Posterior vena cava (tissue), 2 donors: ENCODE measurements at places on chromosomes 1 and 21. TPM values are rescaled to one million over a fixed set of nuclear protein-coding genes. Genes with fewer than 3 reads are reported as not detected.

DNA sequence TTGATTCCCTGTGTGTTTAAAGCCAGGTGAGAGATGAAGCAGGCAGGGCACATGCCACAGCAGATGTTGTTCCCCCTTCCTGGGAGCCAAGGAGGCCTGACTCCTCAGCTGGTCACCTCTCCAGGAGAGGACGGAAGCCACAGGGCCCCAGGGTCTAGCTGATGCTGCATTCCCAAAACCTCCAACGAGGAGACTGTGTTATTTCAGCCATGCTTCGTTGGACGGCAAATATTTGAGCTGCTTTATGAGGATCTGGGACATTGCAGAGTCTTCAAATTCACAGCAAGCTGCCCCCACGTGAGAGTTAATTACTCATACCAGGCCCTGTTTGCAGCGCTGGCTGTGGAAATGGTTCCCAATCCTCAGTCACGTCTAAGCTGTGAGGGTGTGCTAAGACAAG is 85.3 kb downstream of the CDC7 start:
- no peak for DNase-seq

Gene RHD
- total RNA-seq = not detected

GRCh38 chr21:42164064-42164789 is 54.7 kb upstream of the ABCG1 start:
- DNase-seq = no peak

Gene PAPPA2
- total RNA-seq = 0.97 TPM

- peak; percentile 74 for DNase-seq
These were observed 3.7 kb downstream of the MMEL1 start for GRCh38 chr1:2628933-2629626.

Gene KCNJ10
- 0.19 TPM for total RNA-seq

- DNase-seq = no peak
These were observed 107.9 kb downstream of the LMO4 start for GRCh38 chr1:87436534-87436933.

- DNase-seq = peak; percentile 90
These were observed at the start of gene BMP8B for GRCh38 chr1:39788758-39789570. Gene BMP8B (minus strand): TSS chr1:39788865. CDS start chr1:39788485, 380 bp downstream.

DNA sequence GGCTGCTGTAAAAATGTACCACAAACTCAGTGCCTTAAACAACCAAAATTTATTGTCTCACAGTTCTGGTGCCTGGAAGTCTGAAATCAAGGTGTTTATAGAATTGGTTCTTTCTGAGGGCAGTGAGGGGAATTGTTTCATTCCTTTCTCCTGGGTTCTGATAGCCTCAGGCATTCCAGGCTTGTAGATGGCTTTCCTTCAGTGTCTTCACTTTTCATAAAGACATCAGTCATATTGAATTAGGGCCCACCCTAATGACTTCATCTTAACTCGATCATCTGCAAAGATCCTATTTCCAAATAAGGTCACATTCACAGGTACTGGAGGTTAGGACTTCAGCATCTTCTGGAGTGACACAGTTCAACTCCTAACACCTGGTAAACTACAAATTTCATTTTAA is 15.0 kb downstream of the CDKN2C start:
- no peak for DNase-seq

- DNase-seq = no peak
These were observed 744 bp downstream of the MIER1 start for GRCh38 chr1:66925558-66925910.

Gene PARS2
- total RNA-seq = 2.3 TPM

Gene WNT3A
- total RNA-seq = not detected

Gene OR2L13
- not detected for total RNA-seq

Gene PTPN14
- total RNA-seq = 36.9 TPM

DNA sequence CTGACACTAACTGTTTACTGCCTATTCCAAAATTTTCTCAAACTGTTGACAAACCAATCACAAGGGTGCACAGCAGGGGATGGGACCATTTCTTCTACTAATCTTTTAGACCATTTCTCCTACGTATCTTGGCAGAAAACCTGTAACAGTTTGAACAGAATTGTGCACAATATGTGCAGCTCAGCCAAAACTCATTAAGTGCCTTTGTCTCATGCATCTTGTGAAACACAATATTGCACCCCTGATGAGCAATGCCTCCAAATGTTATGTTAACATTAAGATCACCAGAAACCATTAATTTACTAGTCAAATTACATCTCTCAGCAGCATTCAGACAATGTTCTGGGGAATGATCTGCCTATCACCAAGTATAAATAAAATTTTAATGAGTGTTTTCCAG is 247.5 kb downstream of the NRIP1 start:
- DNase-seq = no peak

Gene PROX1
- total RNA-seq = 13.7 TPM

Gene OR2AK2
- total RNA-seq = not detected

DNA sequence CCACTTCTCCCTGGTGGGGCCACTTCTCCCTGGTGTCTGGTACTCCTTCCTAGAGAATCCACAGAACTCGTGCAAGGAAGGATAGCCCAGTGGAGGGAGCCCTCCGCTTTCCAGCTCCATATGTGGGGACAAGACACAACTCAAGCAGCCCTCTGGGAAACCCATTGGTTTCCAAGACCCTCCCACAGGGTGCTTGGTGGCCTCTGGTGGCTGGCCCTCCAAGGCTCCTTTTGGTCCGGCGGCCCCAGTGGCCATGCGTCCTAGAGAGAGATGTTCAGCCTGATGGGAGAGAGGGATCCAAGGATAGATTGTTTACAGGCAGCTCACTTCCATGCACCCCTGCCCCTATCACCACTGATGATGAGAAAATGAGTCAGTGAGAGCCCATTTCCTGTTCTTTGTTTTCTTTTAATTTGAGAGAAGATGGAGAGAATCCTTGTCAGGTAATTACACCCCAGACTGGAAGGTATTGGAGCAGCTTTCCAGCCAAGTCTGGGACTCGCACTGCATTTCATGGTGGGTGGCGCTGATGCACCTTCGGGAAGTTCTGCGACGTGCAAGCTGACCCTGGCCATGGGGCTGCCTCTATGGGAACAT is 486.2 kb upstream of the VAMP3 start:
- DNase-seq = no peak

Gene FCER1A
- total RNA-seq = 0.71 TPM

- no peak for DNase-seq
These were observed 26.2 kb upstream of the CAP1 start for GRCh38 chr1:40014253-40014706.

DNA sequence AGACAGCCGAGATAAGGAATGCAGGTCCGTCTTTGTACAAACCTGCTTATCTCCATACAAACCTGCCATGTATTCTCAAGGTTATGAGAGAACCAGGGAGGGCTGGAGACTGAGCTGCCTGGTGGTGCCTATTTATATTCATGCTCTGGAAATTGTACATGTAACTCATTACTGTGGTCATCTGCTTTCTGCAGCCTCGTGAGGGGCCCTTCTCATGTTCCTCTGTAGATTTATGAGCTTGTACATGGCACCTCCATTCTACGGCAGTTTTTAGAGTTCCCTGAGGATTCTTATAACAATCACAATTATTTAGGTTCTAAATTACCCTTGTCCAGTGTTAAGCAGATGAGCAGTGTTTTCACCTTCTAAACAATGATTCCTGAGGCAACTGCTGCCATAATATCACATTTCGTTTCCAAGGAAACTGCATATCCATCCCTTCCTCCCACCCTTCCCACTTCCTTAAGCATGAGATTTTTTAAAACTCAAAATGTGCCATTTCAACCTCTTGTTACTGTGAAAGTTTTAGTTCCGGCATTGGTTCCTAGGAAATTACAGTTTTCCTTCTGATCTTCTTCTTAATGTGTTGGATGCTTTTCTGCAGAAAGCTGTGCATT is 112.1 kb downstream of the ST6GALNAC3 start:
- DNase-seq = no peak

Gene MAP3K7CL
- 17.1 TPM for total RNA-seq

Gene UCHL5
- 26.0 TPM for total RNA-seq

- DNase-seq = no peak
These were observed 16.4 kb downstream of the RGS8 start for GRCh38 chr1:182667848-182668505.

Gene NHLH1
- 0.14 TPM for total RNA-seq

DNA sequence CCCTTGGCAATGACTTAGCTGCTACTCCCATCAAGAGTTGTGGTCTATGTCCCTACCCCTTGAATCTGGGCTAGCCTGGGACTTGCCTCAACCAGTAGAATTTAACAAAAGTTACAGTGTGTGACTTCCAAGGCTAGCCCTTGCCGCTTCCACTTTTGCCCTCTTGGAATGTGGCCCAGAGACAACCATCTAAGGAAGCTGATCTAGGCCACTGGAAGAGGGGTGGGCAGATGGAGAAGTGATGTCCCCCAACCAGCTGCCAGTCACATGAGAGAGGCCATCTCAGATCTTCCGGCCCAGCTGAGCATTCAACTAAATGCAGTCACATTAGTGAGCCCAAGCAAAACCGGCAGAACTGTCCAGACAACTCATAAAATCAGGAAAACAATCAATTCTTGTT is 115.1 kb downstream of the TOMM20 start:
- no peak for DNase-seq

DNA sequence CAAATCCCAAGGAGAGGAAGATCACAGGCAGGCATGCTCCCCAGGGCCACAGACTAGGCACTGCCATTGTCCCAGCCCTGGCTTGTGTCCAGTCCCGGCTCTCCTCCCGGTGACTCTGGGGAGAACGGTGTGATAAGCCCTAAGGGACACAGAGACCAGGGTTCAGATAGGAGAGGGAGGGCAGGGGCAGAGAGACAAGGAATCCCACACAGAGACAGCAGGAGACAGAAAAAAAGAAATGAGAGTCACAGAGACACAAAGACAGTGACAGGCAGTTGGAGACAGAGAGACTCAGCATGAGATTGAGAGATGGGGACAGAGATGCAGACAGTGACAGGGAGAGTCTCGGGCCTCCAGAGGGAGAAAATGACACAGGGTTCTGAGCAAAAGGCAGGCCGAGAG is 361 bp downstream of the INSRR start:
- no peak for DNase-seq

Gene RASAL2
- total RNA-seq = 34.8 TPM

GRCh38 chr1:21497466-21498061 is 11.7 kb upstream of the ALPL start:
- DNase-seq = no peak

DNA sequence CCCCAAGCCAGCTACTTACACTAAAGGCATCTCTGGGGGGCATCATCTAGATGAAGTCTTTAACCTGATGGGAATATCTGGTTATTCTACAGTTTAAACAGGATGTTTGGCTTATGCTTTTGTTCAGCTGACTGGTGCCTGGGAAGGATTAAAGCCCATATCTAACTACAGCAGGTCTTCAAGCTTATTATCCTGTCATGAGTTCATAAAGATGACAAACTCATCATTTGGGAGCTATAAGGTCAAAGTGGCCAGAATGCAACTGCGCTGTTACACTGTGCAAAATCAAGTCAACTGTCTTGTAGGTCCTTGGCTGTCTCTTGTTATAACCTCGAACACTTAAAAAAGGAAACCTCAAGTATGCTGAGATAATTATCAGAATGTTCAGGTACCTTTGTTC is 18.6 kb upstream of the MOB3C start:
- no peak for DNase-seq

- DNase-seq = peak; percentile 55
These were observed 18.4 kb downstream of the RSPO1 start for GRCh38 chr1:37616330-37616729.

Gene RPS6KC1
- total RNA-seq = 23.5 TPM

- no peak for DNase-seq
These were observed 10.7 kb downstream of the FMOD start for GRCh38 chr1:203340112-203340790.

DNA sequence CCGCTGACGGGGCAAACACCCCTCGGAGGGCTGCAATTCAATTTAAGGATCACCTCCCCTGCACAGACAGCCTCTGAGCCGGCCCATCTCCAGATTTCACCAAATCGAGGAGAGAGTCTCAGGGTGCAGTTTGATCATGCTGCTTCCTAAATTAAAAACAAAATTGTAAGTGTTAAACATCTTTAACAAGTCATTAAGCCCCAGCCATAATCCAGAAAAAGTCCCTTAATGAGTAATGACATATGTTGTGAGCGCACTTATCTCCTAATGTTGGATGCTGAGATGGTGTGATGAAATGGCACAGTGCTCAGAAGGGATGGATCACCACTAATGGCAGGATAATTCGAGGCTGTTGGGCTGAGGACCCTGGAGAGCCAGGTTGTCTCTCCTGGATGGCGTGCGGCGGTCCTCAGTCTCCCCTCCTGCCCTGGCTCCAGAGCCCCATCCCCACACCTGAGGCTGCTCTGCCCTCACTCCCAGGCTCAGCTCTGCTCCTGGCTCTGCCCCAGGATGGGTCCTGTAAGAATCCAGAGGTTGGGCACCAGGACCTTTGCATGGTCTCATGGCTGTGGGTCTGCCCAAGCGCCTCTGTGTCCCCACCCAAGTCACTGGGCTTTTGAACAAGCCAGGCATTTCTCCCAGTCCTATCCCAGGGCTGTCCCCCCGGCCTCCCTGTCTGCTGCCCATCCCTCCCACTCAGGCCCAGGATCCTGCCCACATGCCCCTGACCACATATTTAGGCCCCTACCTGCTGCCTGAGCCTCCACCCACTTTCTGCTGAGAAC is 224.4 kb upstream of the POU3F1 start:
- no peak for DNase-seq

Gene ILF2
- total RNA-seq = 82.3 TPM

- DNase-seq = no peak
These were observed 24.4 kb upstream of the PDXK start for GRCh38 chr21:43694437-43695079.

Gene FCER1G
- total RNA-seq = 101 TPM

GRCh38 chr1:119688810-119689209 is 22.9 kb upstream of the PHGDH start:
- DNase-seq = no peak

DNA sequence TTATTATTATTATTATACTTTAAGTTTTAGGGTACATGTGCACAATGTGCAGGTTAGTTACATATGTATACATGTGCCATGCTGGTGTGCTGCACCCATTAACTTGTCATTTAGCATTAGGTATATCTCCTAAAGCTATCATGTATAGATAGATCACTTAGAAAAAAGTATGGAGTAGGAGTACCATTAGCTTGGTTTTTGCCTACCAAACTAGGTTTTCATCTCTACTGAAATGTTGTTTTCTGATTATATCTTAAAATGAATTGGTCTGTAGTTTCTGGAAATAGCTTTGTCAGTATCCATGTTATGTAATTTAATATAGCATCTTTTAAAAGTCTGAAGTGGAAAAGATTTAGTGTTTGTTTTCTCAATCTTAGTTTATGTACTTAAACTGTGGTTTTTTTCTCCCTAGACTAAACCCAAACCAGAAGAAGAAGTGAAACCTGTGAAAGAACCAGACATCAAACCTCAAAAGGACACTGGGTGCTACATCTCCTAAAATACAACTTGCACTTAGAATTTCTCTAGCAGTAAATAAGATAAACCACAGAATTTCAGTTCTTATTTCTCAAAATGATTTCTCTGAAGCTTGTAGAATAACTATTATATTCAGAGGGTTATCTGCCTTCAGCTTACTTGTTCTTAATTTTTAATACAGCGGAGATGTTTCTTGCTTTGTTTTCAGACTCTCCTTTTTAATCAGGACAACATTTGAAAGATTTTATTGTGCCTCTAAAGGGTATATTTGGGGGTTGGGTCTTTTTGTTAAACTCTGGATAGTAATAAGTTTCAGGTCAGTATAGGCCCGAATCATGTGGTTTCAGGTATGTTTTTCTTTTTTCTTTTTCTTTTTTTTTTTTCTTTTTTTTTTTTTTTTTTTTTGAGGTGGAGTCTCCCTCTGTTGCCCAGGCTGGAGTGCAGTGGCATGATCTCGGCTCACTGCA is 4.5 kb upstream of the FAM177B start:
- no peak for DNase-seq
